ENCODE measurements at places on chromosomes 6 and 20.

- no peak for DNase-seq
Observed at GRCh38 chr6:43806758-43807227, 36.8 kb downstream of the VEGFA start.

GRCh38 chr20:35306931-35307517, 14.8 kb upstream of the FAM83C start:
- peak; percentile 44 for DNase-seq

DNA sequence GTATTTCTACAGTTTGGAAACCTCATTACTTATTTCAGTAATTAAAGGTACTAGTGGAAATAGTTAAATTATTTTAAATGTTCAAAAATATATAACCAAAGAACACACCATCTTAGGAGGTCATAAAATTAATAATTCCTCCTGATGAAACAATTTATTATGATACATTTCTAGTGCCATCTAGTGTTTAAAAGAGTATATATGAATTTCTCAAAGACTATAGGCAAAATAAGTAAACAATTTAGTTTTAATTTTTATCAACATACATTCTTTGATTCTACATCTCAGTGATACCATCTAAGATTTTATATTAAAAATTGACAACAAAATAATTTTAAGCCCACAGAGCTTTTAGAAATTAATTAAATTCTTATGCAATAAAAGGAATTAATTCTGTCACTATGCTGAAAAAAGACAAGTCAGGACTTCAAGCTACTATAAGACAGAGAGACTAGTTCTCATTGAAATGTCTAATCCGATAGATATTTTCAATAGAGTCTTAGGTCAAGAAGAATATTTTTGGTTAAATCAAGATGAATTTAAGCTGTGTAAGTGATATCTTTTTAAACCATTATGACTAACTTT, 107.8 kb upstream of the RNF217 start:
- no peak for DNase-seq

GRCh38 chr20:51636123-51636522, 93.6 kb upstream of the NFATC2 start:
- DNase-seq = peak; percentile 3

DNA sequence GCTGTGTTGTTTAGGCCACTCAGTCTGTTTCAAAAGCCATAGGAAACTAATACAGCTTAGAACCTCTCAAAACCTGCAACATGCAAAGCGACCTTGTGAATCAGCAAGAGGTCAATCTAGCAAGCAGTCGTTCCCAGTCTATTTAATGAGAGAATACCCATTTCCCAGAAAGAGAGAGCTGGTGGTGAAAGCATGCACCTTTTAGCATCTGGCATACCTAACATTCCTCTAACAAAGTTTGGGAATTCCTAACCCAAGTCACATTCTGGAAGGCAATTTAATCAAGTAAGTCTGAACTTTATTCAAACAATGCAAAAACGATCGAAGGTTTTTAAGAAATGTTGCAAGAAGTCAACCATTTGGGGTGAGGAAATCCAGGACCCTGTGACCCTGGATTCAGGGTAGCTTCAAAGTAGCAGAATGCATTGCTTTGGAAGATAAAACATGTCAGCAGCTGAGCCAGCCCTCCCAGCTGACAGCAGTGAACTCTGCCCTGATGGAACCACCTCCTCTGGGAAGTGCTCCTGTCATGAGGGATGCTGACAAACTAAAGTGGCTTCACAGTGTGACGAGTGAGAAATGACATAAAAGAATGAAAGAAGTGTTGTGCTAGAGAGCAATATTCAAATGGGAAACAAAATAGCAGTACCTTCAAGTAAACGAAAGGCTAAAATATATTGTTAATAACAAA, 104.8 kb downstream of the GMDS start:
- no peak for DNase-seq

DNA sequence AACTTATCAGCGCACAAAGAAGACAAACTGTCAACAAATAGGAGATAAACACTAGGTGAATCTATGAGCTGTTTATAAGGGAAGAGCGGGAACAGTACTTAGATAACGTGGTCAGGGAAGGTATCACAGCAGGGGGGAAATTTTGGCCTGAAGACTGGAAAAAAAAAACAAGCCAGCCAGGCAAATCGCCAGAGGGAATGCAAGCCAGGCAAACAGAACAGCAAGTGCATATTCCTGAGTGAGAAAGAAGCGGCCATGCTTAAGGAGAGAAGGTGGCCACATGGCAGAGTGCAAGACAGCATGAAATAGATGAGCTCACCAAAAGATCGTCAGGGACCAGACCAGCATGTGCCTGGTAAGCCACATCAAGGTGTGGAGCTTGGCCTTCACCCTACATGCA, 466.5 kb upstream of the ARID1B start:
- no peak for DNase-seq

DNA sequence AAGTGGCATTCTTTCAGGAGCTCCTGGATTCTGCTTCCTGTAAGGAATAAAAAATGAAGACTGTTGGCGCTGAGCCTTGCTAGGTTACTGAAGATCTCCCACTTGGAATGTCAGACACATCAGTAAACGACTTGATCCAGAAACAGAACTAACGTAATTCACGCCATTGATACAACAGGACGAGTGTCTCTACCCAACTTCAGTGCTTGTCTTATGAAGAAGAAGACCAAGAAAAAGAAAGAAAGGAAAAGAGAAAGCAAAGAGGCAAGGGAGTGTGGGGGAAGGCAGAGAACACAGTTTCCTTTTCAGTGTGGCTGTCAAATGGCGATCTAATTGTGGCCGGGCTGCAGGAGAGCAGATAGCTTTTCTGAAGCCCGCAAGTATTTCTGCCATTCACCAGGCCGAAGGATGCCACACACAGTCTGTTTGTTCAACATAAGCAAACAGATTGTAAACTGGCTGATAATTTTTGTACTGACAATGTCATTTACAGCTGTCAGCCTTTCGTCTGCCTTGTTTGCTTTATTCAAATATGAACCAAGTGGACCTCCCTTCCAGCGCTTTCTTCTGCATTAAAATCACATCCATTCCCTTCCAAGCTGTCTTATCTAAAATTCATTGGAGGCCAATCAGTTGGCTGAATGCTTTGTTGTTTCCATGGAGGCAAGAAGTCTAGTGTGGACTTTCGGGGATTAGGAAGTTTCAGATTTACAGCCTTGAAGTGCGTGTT, 180.6 kb downstream of the FOXA2 start:
- no peak for DNase-seq

- no peak for DNase-seq
Observed at GRCh38 chr20:57409672-57410397, 18.6 kb downstream of the RBM38 start.

DNA sequence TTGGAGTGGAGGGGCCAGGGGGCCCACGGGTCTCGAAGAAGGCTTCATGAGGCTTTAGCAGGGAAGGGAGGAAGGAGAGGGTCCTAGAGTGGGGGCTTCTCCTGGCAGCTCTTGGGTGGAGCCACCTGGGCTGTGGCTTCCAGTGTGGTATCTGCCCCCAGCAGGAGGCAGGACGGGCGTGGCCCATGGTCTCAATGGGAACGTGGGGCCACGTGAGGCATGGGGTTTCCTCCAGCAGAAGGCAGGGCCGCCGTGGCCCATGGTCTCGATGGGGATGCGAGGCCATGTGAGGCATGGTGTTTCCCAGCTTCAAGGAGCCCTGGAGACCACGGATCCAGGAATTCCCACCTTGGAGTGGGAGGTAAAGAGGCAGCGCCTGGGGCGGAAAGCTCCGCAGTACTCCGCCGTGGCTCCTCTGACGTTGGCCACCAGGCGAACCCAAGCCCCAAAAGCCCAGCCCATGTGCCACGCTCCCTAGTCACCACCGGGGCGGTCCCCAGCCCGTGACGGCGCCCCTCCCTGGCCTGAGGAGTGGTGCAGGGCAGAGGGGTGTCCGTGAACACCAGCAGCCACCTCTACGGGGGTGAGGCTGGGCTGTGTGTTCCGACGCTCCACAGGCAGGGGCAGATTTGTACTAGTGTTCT, 62.0 kb upstream of the GATA5 start:
- DNase-seq = no peak

GRCh38 chr20:25989196-25989595, 292.5 kb upstream of the ZNF337 start:
- no peak for DNase-seq

GRCh38 chr6:56347526-56347925, 100.1 kb upstream of the COL21A1 start:
- no peak for DNase-seq

DNA sequence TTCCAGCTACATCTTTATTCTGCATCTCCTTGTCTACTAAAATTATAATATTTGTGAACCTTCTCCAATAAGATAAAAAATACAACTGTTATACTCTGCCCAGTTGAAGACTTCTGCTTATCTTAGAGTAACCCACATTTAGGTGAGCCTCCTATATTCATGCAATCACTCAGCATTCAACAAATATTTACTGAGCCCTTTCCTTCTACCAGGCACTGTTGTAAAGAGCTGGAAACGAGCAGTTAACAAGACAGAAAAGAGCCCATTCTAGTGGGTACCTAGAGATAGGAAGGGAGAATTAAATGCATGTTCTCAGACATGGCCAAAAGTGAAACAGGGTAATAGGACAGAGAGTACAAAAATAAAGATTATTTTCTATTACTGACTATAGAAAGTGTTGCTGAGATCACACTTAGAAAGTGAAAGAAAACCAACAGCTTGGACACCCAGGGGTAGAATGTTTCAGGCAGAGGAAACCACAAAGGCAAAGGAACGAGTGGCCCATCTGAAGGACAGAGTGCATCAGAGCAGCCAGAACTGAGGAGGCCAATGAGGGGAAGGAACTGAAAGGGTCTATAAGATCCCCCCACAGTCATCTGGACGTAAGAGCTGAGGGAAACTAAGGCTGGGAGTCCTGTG, 50.8 kb upstream of the SMLR1 start:
- DNase-seq = no peak

- DNase-seq = no peak
Observed at GRCh38 chr6:104795363-104795762, 64.4 kb downstream of the HACE1 start.

DNA sequence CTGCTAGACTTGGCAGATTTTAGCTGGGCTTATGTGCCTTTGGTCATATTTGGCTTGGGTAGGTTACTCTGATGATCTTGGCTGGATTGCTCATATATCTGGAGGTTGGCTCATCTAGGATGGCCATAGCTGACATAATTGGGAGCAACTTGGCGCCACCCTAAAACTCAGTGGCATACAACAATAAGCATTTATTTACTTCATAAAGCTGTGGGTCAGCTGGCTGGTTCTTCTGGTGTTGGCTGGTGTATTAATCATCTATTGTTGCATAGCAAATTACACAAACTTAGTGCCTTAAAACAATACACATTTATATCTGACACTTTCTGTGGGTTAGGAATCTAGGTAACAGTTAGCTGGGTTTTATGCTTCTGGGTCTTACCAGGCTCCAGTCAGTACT, 297.3 kb upstream of the JAG1 start:
- no peak for DNase-seq

- DNase-seq = no peak
Observed at GRCh38 chr20:44495802-44496481, 20.3 kb downstream of the TTPAL start.

DNA sequence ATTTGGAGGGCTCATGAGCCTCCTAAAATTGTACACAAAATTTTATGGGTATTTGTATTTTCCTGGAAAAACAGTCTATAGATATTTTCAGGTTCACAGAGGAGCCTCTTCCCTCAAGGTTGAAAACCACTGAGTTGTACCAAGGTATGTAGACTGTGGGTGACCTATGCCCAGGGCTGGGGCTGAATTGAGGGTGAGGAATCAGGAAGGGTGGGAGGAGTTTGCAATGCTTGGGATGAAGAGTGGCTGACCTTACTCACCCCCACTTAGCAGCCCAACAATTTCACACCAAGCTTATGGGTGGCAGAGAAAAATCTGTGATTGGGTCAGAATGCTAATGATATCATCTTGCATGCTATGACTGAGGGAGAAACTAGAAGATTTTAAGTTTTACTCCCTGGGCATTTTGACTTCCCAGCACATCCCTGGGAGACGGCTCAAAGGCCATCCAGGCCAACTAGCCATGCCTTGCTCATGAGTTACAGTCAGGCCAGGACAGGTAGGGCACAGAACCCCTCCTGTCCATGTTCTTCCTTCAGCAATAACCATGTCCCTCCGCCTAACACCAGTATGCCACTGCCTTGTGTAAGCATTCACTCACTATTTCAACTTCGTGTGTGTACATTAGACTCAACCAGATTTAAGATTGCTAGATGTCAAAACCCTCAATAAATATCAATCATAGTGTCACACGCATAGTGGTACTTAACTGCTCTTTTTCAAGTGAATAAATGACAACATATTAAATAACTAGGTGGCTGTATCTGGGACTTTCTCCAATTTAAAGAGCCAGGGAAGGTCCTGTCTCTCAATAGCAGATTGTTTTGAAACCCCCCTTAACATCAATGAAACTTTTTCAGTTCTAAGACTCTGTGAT, 16.6 kb downstream of the ADTRP start:
- DNase-seq = no peak

- DNase-seq = no peak
Observed at GRCh38 chr6:25934156-25934555, 3.7 kb upstream of the SLC17A2 start.

DNA sequence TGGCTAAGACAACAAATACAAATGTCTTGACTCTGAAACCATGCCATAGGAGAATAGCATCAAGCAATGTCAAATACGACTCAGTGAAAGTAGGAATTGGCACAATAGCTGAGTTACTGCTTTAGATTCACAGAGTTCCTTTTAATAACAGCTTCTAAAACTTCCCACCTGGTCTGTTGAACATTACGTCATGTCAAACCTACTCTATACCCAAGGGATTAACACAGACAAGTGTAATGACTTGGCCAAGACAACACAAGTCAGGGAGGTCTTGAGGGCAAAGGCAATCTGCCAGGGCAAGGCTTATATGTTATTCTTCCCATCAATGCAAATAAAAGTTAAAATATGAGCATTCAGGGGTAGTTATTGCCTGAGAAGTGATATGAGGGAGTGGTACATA, 265.1 kb upstream of the PRDM1 start:
- DNase-seq = no peak

DNA sequence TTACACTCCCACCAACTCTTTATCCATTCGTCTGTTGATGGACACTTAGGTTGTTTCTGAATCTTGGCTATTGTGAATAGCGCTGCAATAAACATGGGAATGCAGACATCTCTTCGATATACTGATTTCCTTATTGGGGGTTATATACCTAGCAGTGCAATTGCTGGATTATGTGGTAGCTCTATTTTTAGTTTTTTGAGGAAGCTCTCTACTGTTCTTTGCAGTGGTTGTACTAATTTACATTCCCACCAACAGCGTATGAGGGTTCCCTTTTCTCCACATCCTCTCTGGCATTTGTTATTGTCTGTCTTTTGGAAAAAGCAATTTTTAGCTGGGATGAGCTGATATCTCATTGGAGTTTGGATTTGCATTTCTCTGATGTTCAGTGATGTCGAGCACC, 4.6 kb upstream of the PFDN4 start:
- no peak for DNase-seq

DNA sequence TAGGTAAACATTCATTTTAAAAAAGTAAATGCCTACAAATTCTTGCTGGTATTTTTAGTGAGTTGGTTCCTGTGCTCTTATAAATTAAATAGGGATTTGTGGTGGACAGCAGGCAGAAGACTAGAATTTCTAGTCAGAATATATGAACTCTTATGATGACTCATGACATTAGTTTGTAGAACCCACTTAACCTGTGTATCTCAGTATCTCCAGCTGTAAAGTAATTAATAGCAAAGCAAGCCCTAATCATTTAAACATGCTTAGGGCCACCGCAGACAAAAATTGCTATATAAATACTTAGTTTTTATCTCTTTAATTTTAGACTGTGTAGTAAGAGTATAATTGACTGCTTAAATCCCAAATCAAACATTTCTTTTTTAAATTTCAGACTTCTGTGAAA, 2.4 kb downstream of the FAM135A start:
- no peak for DNase-seq

GRCh38 chr20:35273449-35274171, 4.3 kb downstream of the MMP24OS start:
- no peak for DNase-seq
